ENCODE measurements at places on chromosomes 1 and 21.

GRCh38 chr1:161973924-161974845 is 49.5 kb downstream of the OLFML2B start:
- DNase-seq: no peak

- no peak for DNase-seq
Observed at GRCh38 chr1:228555074-228555994, 68.2 kb downstream of the RNF187 start.

- no peak for DNase-seq
Observed at GRCh38 chr1:236759252-236759859, 35.7 kb upstream of the MTR start.

- no peak for DNase-seq
Observed at GRCh38 chr1:234941321-234942011, 187.2 kb downstream of the TOMM20 start.

DNA sequence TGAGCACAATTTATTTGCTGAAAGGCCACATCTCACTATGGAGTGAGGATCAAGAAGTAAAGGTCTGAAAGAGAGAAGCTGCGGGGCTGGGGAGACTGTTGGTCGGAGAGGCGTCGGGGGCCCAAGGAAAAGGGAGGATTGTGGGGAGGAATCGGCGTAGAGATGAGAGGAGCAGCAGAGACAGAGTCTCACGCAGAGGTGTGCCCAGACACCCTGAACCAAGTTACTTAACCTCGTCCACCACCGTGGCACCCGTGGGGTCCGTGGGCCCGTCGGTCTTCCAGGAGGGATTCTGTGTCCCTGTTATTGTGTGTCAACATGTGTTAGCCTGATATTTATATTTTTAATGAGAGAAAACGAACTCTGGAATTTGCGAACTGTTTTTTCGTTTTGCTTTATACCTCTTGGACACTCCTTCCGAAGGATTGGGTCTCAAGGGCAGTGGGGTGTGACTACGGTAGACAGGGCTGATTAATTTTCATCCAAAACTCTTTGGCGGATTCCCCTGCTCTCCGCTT is 3.8 kb upstream of the NBPF1 start:
- no peak for DNase-seq
